Regular cardiac myocyte (primary cell): ENCODE measurements at places on chromosomes 2 and 18. TPM values are rescaled to one million over a fixed set of nuclear protein-coding genes. Genes with fewer than 3 reads are reported as not detected.

The SATB2 gene
- 5.2 and 9.9 TPM in 2 replicates for total RNA-seq

The RGPD6 gene
- 39.5 and 40.5 TPM in 2 replicates for total RNA-seq

The LRRTM4 gene
- not detected in 2 replicates for total RNA-seq

The GALNT3 gene
- 0.56 and 1.2 TPM in 2 replicates for total RNA-seq

The GPR75 gene
- 0.28 and 1.2 TPM in 2 replicates for total RNA-seq

The ONECUT2 gene
- under 0.01 TPM in 1 of 2 replicates, not detected in the other for total RNA-seq

The PAX8 gene
- 0.38 and 1.1 TPM in 2 replicates for total RNA-seq

The RGPD3 gene
- 0.19 and 0.85 TPM in 2 replicates for total RNA-seq

The KRTCAP3 gene
- not detected in 2 replicates for total RNA-seq

The GAD1 gene
- total RNA-seq: under 0.01 and 0.19 TPM in 2 replicates

The GRB14 gene
- 6.2 and 12.8 TPM in 2 replicates for total RNA-seq

The GAL3ST2 gene
- total RNA-seq: 0.19 and 0.85 TPM in 2 replicates
